ENCODE measurements at places on chromosomes 11 and 22. TPM values are rescaled to one million over a fixed set of nuclear protein-coding genes. Genes with fewer than 3 reads are reported as not detected.

The HEPHL1 gene
- not detected for total RNA-seq

DNA sequence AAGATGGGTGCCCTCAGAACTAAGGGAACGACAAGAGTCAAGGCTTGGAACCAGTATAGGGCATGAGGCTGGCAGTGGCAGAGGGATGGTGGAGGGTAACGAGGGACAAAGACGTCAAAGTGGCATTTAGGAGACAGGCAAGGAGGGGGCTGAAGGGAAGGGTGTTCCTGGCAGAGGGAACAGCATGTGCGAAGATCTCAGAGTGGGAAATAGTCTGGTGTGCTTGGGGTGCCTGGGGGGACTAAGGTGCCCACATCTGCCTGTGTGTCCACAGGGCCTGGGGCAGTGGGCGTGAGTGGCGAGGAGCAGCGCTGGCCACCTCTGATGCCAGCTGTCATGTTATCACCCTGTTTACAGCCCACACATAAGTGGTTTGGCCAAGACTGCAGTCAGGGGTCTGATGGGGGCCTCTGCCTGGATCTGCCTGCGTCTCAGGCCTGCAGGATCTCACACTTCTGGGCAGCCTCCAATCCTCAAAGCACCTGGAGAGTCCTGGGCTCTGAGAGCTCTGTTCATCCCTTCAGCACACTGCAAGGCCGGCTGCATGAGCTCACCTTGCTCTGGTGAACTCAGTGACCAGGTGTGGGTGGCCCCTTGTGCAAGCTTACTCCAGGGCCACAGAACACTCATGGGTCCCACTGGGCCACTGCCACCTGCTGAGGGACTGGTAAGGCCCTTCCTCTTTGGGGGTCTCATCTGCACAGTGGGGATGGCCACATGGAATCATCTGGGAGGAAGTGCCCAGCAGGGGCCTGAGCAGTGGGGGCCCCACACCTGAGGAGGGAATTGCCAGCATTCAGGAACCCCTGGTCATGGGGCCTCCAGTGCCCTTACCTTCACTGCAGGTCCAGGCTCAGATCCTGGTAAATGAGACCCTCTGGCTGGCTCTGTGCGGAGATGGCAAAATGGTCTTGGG lies 89.7 kb upstream of the SHISAL1 start:
- DNase-seq = peak; percentile 8

- no peak for DNase-seq
Observed at GRCh38 chr11:12577725-12578644, 96.2 kb upstream of the TEAD1 start.

DNA sequence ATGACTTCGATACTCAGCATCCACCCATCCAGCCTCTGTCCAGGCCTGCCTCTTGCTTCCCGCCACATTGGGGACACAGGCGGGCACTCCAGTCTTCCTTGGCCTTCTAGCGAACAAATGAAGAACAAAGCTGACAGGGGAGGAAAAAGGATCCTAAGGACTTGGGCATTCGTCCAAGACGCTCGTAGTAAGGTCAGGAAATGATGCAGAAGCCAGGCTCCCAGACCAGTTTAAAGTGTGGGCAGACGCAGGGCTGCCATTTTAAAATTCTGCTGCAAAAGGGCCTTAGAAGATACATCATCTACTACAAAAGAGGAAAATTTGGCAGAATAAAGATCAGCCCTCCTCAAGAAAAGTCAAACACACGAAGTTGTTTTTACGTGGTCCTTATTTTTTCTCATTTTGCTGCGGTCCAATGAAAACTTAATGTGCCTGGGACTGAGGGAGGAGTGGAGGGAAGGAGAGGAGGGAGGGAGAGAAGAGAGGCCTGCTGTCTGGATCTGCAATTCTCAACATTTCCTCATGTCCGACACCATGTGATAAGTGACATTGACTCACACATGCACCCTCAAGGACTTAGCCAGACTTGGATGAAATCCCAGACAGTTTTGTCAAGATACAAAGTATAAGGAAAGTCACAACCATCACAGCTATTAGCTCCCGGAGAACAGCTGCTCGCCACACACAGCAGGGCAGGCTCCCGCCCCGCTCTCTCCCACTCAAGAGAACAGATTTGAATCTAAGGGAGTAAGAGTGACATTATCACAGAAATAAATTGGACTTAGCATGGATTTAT lies 5.7 kb downstream of the DNAL4 start:
- DNase-seq = no peak

DNA sequence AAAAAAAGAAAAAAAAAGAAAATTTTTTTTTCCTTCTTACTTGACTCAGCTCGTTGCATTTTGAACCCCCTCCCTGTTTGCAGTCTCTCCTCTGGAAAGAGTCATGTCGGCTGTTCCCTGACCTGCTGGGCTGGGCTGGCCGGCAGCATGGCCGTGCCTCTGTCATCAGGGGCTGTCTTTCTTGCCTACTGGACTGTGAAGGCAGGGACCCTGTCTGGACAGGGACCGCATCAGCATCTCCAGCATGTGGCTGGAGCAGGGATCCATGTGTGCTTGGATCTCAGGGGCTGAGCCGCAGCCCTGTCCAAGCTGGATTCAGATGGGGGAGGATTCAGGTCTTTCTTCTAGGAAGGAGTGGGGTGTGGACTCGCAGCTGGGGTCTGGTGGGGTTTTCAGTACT lies 15.5 kb downstream of the FBLN1 start:
- DNase-seq = no peak

DNA sequence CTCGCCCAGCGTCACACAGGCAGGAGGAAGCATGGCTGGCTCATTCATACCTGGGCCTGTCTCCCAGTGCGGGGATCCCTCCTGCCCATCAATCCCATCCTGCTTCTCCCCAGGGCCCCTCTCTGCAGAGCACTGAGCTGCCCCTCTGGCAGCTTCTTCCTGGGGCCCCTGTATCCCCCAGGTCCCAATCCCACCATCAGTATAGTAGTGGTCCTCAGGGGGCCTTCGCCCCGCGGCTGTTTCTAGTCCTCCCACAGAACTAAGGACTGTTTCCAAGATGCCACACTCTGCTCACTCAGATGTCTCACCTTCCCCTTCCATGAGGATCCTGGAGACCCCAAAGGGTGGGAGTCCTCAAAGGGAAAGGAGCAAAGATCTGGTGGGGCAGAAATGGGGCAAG lies 97.6 kb downstream of the PDE2A start:
- no peak for DNase-seq

The NLRP14 gene
- total RNA-seq = not detected

- DNase-seq = no peak
Observed at GRCh38 chr11:130859886-130860285, 56.4 kb downstream of the SNX19 start.

DNA sequence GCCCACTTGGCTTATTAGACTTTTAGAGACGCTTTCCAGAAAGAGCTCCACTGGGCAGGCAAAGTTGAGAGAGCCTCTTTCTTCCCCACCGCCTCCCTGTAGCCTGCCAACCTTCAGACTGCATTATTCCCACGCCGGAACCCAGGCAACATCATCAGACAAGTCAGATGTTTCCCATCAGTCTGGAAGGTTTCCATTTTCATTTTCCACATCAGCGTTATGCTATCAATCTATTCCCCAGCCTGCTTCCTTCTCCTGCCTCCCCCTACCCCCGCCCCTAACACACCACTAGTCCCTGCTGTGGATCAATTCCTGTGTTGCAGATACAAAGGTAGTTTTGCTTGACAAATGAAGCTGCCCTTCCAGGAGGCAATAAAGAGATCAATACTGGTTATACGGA lies 184.8 kb downstream of the DSCAML1 start:
- DNase-seq = no peak

DNA sequence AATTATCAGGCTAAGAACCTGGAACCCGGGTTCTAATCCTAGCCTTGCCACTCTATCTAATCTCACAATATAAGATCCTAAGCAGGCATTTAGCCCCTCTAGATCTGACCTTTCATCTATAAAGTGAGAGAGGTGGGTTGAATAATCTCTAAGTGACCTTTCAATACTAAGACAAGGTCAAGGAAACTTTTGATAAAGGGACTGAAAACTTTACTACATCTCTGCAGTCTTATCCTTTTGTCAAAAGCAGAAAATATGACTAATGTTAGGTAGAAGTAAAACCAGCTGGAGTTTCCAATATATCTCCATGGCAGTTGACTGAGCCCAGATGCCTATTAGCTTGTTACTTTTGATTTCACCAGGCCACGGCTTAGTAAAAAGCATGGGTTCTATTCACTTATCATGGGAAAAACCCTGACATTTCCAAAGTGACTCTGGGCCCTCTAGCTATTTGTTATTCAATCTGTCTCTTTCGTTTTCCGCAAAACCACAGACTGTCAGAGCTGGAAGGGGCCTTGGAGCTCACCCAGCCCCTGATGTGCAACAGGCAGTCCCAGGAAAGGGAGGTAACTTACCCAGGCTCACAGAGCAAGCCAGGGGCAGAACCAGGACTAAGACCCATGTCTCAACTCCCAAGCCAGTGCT lies 75.8 kb downstream of the RAB30 start:
- no peak for DNase-seq

- DNase-seq = no peak
Observed at GRCh38 chr22:37167981-37168647, 18.4 kb upstream of the IL2RB start.

GRCh38 chr11:47506795-47507562 lies 46.0 kb downstream of the CELF1 start:
- no peak for DNase-seq

DNA sequence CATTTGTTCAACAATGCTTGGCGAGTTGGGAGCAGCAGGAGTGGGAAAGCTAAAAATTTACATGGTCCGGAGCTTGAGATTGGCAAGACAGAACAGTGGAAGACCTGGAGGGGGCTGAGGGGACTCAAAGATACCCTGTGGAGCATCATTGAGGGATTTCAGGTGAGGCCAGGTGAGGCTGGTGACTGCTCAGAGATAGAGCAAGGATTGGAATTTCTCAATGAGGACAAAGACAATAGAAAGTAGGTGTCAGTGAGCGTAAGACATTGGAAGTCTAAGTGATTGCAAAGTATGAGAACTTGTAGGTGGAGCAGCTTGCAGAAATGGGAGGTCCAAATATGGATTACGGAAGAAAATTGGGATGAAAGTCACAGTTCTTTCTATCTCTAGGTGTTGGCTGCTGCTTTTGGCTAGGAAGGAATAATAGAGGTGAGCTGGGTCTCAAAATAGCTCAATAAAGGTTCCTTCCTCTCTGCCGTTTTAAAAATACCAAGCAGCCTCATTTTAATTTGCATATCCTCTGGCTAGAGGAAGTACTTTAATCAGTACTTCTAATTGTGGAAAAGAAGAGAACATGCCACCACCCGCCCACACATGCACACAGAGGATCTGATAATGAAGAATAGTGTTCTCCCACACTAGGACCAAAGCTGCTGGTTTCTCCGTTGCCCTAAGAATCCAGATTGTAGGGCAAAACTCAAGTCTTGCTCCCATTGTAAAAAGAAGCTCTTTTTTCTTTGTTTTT lies 41.8 kb upstream of the SORL1-AS1 start:
- no peak for DNase-seq

GRCh38 chr22:38239101-38239761 lies 33.6 kb downstream of the TMEM184B start:
- no peak for DNase-seq

- no peak for DNase-seq
Observed at GRCh38 chr22:35596821-35597220, 20.3 kb downstream of the MB start.

DNA sequence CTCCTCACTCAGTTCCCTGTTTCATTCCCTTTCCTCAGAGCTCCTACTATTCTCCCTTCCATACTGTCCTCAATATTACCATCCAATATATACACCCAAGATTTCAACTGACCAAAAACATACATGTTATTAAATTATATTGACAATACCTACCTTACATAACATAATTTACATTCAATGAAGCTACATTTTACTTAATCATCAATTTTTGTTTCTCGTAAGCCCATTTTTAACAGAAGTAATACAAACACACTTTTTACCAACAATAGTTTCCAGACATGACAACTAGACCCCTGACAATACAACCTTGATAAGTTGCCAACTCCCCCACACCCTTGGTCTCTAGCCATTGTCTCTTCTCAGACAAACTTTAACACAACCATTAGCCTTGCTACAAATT lies 145.8 kb upstream of the DDI1 start:
- no peak for DNase-seq

The DEFB131B gene
- total RNA-seq = not detected

The ARHGAP8 gene
- total RNA-seq = 1.9 TPM

- no peak for DNase-seq
Observed at GRCh38 chr22:49613511-49614270, 214.0 kb downstream of the BRD1 start.

The DAGLA gene
- 4.6 TPM for total RNA-seq

GRCh38 chr11:60857378-60858232 lies 1.9 kb upstream of the PTGDR2 start:
- no peak for DNase-seq

DNA sequence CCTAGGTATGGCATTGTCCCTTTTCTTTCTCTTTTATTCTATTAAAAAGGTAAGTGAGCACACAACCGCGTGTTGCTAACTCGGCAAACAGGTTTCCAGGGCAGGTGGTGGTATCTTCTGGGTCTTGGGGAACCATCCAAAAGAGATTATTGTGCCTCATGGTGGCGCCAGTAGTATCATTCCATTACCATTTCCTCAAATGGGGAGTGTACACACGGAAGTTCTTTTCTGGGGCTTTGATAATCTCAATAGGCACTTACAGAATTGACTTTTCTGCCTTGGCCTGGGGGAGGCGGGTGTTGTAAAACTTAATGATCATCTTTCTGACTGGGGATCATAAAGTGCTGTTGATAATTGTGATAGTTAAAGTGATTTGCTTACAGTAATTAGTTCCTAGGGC lies 234.1 kb downstream of the KIRREL3 start:
- DNase-seq = no peak

The DRD2 gene
- not detected for total RNA-seq

The CD3E gene
- 2.8 TPM for total RNA-seq

The ANO1 gene
- total RNA-seq = 1.9 TPM

DNA sequence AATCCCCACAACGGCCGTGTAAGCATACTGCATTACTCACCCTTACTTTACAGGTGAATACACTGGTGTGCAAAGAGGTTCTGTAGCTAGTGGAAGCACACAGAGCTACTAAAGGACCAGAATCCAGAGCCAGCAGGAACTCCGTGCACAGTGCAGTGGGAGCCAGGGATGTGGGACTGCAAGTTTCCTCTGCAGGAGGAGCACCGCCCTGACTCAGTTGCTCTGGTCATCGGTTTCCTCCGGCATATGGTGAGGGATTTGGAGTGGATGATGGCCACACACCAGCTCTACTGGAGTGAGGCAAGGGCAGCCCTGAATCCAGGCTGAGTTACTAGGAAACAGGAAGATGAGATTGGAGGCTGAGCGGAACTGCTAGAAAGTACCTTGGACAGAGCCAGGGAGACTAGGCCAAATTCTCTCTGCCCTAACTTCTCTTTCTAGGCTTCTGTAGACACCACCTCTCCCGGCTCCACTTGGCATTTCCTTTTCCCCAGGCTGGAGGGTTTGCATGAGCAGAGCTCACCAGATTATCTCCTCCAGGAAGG lies 18.2 kb upstream of the C22orf42 start:
- no peak for DNase-seq
